Stimulated activated CD4-positive, alpha-beta T cell treated with anti-CD3 and anti-CD28 coated beads, Interleukin-1b, Interleukin-23, amount 100 ng/mL, for 48 hours (primary cell): ENCODE measurements at places on chromosomes 3 and 15.

DNA sequence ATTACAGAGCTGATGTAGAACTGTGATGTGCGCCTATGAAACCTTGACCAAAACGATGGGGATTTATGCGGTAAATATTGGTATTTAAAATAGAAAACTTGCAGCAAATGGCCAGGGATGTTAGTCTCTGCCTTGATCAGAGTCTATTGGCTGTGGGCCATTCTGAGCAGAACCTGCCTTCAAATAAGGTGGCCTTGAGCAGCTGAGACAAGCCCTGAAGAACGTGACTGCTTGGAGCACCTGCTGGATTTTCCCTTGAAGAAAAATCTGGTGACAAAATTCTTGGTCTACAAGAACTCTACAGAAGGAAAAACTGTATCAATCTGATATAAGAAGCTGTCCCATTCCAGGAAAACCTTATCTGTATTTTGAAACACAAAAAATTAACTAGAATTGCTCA lies 820.1 kb upstream of the EPHA6 start:
- DNase-seq: no peak

GRCh38 chr3:5841599-5841998 lies 654.1 kb downstream of the EDEM1 start:
- DNase-seq: no peak

DNA sequence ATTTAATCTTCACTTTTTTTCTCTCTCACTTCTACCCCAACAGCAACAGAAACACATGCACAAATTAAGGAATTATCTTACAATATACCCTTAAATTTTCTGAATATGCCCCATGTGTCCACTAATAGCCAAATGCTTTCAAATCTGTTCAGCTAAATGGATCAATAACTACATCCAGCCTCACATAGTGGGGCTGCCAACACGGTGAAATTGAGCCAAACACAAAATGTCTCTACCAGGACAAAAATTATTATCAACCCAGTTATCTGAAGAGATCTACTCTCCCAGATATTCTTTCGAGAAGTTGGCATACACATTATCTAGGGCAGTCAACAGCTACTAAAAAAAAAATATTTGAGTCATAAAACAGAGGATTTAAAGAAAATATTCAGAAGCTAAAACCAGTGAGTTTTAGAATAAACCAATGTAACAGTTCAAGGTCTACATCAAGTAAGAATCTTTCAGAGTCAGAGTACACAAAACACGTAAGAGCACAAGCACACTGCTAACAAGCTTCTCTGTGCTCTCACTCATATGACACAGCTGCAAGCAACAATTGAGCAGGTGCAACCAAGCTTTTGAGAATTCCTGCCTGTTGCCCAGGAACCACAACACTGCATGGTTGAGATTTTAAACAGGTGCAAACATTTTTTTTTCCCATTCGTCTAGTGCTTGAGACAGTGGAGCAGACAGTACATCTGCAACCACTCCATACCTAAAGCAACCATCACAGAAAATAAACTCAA lies 247.7 kb downstream of the ZBTB20 start:
- no peak for DNase-seq

DNA sequence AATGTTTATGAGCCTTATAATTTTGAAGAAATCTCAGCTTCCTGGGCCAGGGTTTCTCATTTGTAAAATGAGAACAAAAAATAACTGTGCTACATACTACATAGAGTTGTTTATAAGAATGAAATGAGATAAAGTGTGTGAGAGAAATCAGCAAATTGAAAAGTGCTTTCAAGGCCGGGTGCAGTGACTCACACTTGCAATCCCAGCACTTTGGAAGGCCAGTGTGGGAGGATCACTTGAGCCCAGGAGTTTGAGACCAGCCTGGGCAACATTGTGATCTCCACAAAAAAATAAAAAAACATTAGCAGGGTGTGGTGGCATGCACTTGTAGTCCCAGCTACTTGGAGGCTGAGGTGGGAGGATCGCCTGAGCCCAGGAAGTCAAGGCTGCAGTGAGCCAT lies 22.4 kb downstream of the FOXB1 start:
- no peak for DNase-seq

GRCh38 chr15:26148156-26148860 lies 285.2 kb upstream of the ATP10A start:
- no peak for DNase-seq

DNA sequence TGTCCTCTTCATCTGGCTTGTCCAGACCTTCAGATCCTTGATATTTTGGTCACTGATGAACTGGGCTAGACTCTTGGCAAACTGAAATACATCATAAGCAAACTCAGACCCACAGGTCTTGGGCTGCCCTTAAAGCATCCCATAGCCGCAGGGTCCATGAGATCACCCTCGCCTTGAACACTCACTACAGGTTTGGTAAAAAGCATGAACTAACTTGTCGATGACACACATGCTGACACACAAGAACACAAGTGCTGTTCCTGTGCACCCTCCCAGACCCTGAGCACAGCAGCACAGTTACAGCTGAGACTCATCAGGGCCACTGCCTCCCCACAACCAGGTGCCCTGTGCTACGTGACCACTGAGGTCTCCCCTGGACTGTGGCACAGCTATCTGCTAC lies 21.0 kb downstream of the PFKFB4 start:
- no peak for DNase-seq
